ENCODE measurements at places on chromosomes 1 and 21.

DNA sequence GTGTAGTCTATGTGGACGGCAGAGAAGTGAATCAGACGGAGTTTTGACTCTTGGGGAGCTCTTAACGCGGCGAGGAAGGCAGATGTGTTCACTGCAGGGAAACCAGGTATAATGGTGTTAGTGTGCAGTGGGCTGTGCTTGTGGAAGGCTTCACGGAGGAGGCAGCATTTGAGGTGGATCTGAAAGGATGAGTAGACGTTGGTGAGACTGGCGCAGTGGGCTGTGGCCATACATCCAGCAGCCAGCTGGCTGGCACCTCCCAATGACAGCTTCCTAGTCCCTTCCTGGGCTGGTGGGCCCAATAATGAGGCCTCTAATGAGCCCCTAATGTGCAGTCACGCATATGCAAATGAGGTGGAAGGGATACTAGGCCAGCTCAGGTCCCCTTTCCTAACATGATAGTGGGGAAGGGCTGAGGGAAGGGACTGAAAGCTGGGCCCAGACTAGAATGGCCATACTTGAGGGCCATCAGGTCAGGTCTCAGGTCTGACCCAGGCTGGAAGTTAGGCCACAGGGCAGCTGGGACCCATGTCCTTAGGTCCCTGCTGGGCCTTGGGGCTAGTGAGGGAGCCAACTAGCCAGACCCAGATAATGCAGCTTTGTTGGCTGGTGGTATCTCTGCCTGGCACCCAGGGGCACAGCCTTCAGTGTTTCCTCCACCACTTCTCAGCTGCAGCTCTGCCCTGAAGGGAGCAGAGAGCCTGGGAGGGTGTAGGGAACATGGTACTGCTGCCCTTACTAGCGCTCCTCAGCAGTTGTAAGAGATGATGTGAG is 3.8 kb downstream of the MAP7D1 start:
- DNase-seq = no peak

- DNase-seq = no peak
These were observed 30.6 kb upstream of the LYPD8 start for GRCh38 chr1:248786156-248786555.

- DNase-seq = no peak
These were observed 30.0 kb upstream of the RBM15 start for GRCh38 chr1:110309139-110309538.

GRCh38 chr1:243254233-243254926 is 701 bp downstream of the CEP170 start:
- DNase-seq = peak; percentile 15

DNA sequence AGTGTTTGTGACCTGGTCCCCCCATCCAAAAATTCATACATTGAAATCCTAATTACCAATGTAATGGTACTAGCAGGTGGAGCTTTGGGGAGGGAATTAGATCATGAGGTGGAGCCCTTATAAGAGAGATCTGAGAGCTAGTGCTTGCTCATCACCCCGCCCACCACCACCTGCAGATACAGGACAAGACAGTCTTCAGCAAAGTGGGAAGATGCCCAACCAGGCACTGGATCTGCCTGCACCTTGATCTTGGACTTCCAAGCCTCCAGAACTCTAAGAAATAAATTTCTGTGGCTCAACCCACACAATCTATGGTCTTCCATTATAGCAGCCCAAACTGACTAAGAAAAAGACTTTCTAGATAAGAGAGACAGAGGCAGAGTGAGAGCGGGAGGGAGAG is 343.4 kb downstream of the LRRIQ3 start:
- DNase-seq = no peak
